ENCODE measurements at places on chromosomes 2 and 18. TPM values are rescaled to one million over a fixed set of nuclear protein-coding genes. Genes with fewer than 3 reads are reported as not detected.

The INHA gene
- not detected for total RNA-seq

The GALNT3 gene
- total RNA-seq = 5.0 TPM

The ARHGAP25 gene
- total RNA-seq = 109 TPM

The MAP4K3 gene
- total RNA-seq = 13.7 TPM

DNA sequence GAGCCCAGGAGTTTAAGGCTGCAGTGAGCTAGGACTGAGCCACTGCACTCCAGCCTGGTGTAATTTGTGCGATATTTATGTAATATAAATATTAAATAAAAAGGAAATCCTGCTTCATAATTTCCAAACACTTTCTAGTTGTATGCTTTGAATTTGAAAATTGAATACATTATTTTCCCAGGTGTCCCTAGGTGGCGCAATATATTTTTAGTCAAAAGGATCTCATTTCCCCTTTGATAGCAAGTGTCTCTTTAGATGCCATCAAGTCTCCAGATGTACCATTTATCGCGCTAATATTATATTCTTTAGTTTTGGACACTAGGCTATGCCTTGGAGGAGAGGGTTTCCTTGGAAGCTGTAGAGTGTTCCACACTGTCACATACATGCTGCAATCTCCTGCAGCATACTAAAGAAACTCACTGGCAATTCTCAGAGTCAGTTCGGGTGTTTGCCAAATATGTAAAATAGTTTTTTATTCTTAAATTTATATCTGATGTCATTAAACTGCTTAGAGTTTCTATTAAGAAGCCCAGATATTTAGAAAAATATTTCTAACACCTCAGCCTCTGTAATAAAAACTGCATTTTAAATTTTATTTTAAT lies 5.6 kb upstream of the WDR7 start:
- no peak for DNase-seq
- H3K36me3 ChIP-seq = peaks cover 2% of the 10 kb centered on the region

DNA sequence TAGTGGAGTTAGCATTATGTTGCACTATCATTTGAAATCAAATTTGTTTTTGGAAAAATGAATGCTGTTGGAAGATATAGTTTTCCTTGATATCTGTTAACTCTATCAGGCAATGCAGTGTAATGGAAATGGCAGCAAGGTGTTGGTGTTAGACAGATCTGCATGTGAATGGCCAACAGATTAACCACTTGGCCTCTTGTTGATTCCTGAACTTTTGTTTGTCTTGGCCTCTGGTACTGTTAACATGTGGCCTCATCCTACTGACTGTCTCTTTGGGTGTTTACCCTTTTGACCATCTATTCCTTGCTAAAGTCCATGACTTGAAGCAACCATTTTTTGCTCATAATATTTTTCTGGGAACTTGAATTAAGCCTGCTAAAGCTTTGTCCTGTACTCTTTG lies 110.2 kb upstream of the CDH2 start:
- H3K4me1 ChIP-seq = no peaks in the 10 kb centered on the region
- no peak for DNase-seq
- no peak overlapping the region for H3K27ac ChIP-seq
- H3K27me3 ChIP-seq = no peaks in the 10 kb centered on the region

GRCh38 chr2:38156436-38156835 lies 80.5 kb upstream of the CYP1B1 start:
- H3K4me1 ChIP-seq = no peaks in the 10 kb centered on the region
- peaks cover 55% of the 10 kb centered on the region for H3K27me3 ChIP-seq
- H3K27ac ChIP-seq = no peak overlapping the region
- H3K36me3 ChIP-seq = no peaks in the 10 kb centered on the region
